ENCODE measurements at places on chromosomes 3 and 15.
A peak's percentile ranks its signal among the peaks of the same experiment; 100 is the strongest.

DNA sequence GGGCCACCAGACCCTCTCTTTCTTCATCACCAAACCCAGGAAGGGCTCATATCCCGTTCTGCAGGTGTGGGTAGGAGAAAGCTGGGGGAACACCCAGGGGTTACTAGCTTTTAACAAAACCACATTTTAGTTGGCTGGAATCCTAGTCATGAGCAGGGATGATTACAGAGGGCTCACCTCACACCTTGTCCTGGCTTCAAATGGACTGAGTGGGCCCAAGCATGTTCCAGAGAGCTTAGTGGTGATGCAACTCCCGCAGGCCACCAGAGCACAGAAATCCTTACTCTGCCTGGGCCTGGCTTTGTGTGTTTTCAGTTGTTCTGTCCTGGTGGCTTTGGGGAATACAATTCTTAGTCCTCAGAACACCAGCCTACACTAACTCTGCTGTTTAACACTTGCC, 56.8 kb upstream of the RYK start:
- DNase-seq, result no peak

GRCh38 chr15:101028772-101029438, 109.7 kb downstream of the LRRK1 start:
- no peak for DNase-seq

GRCh38 chr15:60814062-60814461, 335.1 kb upstream of the ICE2 start:
- no peak for DNase-seq

GRCh38 chr3:24110051-24110450, 165.0 kb downstream of the NR1D2 start:
- no peak for DNase-seq

DNA sequence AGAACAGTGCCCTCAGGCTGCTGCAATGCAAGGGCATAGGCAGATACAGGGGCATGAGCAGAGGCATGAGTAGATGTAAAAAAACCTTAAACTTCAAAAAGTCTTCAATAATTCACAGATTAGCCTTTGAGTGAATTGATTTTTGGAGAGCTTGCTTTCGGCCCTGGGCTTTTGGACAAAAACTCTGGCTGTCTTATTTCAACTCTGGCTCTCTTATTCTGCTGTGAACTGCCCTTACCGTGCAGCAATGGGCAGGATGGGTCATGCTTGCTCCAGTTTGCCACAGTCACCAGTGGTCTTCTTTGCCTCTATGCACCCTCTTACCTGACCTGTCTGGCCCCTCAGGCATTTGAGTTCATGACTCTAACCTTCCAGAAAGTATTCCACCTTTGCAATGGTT, 555.7 kb downstream of the MAGI1 start:
- no peak for DNase-seq

GRCh38 chr3:126983653-126984390, 907 bp downstream of the PLXNA1 start:
- peak; percentile 22 for DNase-seq

DNA sequence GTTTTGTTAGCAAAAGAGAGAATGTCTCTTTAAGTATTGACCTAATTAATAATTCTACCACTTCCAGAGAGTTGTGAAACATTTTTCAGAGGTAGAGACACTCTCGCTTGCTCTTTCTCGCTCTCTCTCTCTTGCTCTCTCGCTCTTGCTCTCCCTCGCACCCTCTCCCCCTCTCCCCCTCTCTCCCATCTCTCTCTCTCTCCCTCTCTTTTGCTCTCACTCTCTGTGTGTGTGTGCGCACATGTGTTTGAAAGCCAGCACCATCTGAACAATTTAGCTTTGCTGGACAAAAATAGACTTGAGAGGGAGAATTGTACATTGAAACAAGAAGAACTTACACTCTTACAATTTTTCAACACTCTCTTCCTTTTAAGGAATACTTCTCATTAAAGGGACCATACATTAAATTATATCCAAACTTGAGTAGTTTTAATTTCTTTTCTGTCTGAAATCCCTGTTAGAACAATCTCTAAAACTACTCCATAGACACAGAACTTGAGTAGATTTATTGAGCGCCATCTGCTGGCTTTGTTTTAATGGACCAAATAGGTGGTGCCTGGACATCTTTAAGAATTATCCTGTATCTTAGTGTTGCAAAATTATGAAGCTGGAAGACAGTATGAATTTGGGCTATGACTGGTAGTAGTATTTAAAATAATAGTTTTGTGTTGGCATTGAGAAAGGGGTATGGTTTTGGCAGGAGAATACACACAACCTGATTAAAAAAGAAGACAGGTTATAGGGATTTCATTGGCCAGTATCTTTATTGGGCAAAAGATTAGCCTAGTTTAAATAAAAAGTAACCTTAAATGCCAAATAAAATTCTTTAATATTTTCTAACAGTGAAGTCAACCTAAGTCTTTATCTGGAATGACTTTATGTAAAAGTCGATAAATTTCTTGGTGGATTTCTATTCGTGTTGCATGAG, 124.6 kb downstream of the AKAP13 start:
- no peak for DNase-seq

DNA sequence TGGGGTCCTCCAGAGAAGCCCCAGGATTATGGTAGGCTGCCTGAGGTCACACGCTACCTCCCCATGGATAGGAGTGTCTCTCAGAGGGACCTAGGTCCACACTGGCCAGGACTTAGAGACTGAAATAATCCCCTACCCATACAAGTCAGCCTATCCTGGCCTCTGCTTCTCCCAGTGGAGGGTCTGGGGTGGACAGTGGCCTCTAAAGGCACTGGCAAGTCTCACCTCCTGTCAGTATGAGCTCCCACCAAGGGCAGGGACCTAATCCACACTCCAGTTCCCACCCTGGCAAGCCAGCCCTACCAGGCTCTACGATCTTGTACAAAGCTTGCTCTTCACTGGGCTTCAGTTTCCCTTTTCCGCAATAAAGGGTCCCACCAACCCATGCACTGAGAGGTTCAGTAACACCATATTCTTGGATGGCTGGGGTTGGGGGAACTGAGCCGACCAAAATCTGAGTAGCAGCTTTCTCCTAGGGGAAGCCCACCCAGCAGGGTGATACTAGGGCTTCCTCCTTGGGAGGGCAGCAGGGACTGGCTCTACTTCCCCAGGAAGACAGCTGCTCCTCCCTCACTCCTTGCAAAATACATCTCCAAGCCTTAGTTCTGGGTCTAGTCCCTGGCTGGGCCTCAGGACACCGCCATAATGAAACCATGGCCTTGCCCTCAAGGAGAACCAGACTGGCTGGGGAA, 2.4 kb downstream of the CISH start:
- DNase-seq, result no peak

- DNase-seq, result no peak
Measured at GRCh38 chr3:156561533-156561932, 6.6 kb upstream of the SSR3 start.

DNA sequence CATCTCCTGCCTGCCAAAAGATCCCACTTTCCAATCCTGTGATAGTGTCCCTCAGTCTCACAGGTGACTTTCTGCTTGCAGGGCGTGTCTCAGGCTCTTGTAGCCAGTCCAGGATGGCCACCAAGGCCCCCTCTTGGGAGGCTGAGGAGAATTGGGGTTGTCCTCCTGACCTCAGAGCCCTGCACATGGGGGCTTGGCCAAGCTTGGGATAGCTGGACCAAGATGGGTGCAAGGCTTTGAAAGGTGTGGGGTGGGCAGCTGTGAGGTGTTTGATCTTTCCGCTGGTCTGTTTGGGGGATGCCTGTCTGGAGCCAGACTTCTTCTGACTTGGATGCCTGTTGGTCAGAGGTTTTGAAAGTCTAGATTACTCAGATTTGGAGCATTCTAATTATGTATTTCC, 12.0 kb upstream of the CPNE9 start:
- no peak for DNase-seq

DNA sequence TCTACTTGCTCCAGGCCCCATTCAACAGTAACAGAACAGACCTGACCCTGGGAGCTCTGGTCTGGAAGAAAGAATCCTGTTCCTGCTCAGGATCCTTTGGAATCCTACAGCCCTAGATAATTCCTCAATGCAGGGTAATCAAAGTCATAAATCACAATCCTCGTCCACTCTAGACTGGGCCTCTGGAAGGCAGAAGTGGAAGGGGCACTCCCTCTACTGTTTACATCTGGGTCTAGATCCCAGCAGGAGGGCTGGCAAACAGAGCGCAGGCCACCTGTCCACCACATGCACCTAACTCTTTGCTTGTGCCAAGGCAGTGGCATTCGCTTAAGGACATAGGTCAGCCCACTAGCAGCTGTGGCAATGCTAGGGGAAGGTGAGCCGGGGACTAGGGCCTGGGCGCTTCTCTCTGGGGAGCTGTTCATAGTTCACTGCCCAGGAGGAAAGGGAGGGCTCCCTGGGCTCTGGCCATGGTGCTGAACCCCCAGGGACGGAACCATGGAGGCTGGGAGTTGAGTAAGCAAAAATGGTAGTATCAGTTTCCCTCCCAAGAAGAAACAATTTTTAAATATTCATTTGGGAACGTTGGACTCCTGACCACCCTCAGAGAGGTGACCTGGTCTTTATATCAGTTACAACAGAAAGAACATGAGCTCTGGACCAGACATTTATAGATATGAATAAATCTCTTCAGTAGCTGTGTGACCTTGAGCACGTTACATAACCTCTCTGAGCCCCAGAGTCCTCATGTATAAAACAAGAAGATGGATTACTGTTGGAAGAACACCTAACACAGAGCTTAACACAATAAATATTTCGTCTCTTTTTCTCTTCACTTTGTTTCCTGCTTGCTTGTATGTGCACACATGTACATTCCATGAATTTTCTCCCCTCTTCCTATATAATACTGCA, 90.2 kb downstream of the NTRK3 start:
- DNase-seq, result no peak

DNA sequence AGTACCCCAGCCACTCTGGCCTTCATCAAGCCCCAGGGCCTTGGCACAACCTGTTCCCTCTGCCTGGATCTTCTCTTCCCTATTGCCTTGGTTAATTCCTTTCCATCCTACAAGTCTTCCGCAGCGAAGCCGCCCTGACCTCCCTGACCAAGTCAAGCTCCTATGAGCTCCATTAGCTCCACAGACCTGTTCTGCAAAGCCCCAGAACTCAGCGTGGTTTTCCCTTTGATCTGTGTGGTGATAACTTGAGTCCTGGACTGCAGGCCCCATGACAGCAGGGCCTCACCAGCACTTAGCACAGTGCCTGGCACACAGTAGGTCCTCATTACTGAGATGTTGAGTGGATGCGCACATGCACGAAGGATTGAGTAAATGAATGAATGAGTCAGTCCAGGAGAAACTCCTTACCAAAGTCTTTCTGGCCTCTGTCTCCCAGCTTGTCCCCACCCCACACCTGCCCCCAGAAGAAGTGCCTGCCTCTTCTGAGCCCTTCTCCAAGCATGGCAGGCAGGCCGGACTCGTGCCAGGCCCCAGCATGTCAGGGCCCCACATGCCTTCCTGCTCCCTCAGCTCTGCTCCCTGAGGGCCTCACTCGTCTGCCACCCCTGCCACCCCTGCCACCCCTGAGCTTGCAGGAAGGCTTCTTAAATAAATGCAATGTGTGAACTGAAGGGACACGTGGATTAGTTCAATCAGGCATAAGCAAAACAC, 6.3 kb downstream of the ANPEP start:
- no peak for DNase-seq

DNA sequence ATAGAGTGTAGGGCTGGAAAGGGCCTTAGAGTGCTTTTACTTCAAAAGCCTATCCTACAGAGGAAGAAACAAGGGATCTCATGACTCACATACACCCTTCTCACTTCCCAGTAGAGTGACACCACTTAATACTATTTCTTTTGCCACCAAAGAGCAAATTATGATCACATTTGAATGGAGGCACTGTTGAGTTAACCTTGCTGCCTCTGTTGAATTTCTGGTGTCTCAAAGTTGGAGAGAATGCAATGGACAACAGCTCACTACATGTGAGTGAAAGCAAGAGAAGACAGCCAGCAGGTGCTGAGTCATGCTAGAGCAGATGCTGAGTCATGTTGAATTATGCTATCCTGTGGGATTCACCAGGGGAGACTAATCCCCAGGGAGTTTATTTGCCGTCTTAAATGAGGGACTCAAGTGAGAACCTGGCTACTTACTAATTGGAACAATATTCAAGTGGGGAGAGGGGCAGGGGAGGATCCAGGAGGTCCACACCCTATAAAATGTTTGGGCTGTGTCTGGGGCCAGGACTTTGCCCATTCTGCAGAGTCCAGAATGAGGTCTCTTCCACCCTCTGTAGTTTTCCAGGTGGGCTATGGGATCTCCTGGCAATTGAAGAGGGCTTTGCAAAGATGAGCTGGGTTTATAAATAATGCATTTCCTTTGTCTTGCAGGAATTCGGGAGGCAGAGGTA, 35.8 kb downstream of the ST8SIA2 start:
- no peak for DNase-seq

- DNase-seq, result no peak
Measured at GRCh38 chr15:60370105-60370868, 27.5 kb downstream of the ANXA2 start.

DNA sequence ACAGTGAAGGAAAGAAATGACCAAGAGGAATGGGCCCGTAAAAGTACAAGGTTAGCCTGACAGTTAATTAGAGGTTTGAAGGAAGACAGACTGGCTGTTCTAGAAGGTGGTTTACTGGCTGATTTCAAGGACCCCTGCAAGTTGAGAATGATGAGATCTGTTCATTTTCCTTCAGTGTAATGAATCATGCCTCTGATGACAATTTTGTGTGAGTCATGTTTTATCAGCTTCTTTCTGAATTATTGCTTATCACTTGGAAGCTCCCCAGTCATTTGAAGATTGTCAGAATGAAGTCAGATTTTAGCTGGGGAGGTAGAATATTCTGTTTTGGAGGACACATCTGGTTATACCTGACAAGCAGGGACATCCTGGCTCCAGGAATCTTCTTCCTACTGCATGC, 50.6 kb downstream of the DRD3 start:
- no peak for DNase-seq

DNA sequence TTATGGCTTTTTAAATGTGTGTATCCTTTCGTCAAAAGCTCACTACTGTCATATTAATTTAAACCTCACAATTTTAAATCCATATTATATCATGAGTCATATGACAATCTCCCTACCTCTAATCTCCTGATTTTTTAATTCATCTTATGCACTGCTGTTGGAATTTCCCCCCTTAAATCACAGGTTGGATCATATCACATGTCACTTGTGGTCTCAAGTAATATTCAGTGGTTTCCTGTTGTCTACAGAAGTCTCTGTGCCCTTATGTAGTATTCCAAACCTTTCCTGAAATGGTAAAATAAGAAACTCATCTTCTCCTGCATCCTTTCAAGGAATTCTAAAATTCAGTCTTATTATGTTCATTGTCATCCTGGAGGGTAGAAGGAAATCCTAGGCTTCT, 116.0 kb upstream of the CBLB start:
- no peak for DNase-seq

GRCh38 chr3:153242896-153243295, 80.9 kb downstream of the RAP2B start:
- no peak for DNase-seq

Measured in activated T-helper 1 cell treated with anti-CD3 and anti-CD28 coated beads, Interleukin-2, amount 50 U/mL, for 16 hours (primary cell).